CD4-positive, alpha-beta memory T cell (primary cell): ENCODE measurements at places on chromosomes 2 and 18.

GRCh38 chr2:43008388-43008787 lies 216.0 kb upstream of the HAAO start:
- no peak for DNase-seq

GRCh38 chr2:75256485-75256884 lies 57.2 kb upstream of the TACR1 start:
- no peak for DNase-seq

- DNase-seq = no peak
Measured at GRCh38 chr18:53757328-53757727, 467.1 kb downstream of the MBD2 start.

DNA sequence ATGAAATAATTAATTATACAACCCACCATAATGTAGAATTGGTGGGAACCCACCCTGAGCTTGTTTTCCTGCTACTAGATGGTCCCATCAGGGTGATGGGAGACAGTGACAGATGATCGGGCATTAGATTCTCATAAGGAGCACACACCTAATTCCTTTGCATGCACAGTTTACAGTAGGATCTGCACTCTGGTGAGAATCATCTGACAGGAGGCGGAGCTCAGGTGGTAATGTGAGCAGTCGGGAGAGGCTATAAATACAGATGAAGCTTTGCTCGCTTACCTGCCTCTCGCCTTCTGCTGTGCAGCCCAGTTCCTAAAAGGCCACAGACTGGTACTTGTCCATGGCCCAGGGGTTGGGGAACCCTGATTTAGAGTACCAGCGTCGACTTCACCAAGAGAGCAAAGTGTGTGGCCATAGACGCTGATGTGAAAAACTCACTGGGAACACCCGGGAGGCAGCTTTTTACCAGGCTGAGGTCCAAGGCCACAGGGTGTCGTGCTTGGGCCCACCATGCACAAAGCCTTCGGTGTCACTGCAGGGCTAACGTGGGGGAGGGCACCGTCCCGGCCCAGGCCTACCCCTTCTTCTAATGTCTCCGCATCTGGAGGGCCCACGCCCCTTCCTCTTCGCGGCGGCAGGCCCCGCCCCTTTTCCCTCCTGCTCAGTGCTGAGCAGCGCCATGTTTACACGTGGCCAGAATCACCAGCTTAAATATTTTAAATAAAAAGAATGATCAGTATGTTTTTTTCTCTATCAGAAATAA lies 296.8 kb upstream of the HDAC4 start:
- no peak for DNase-seq
